Stimulated activated CD4-positive, alpha-beta T cell treated with anti-CD3 and anti-CD28 coated beads, TNF-alpha, amount 100 ng/mL, for 4 hours (primary cell): ENCODE measurements at places on chromosomes 7 and 10.
A peak's percentile ranks its signal among the peaks of the same experiment; 100 is the strongest.

- no peak for DNase-seq
Observed at GRCh38 chr7:39714447-39715091, 91.2 kb downstream of the RALA start.

GRCh38 chr7:73606801-73607691 is 17.3 kb downstream of the MLXIPL start:
- peak; percentile 37 for DNase-seq

- DNase-seq: no peak
Observed at GRCh38 chr10:6721964-6722615, 142.0 kb upstream of the PRKCQ start.

DNA sequence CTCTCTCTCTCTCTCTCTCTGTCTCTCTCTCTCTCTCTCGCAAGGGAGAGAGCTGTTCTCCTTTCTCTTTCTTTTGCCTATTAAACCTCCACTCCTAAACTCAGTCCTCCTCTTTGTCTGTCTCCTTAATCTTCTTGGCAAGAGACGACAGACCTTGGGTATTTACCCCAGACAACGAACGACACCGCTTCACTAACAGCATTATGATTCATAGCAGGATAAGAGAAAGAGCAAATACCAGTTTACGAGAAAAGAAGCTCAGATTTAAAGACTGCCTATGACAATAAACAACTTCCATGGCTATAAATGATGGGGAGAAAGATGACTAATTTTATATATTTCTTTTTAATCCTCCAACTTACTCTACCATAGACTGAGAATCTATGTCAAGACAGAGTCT is 1396.5 kb upstream of the CELF2 start:
- no peak for DNase-seq

GRCh38 chr7:101537935-101538595 is 91.0 kb downstream of the MYL10 start:
- no peak for DNase-seq

GRCh38 chr7:38563741-38564140 is 67.4 kb downstream of the AMPH start:
- DNase-seq: no peak

DNA sequence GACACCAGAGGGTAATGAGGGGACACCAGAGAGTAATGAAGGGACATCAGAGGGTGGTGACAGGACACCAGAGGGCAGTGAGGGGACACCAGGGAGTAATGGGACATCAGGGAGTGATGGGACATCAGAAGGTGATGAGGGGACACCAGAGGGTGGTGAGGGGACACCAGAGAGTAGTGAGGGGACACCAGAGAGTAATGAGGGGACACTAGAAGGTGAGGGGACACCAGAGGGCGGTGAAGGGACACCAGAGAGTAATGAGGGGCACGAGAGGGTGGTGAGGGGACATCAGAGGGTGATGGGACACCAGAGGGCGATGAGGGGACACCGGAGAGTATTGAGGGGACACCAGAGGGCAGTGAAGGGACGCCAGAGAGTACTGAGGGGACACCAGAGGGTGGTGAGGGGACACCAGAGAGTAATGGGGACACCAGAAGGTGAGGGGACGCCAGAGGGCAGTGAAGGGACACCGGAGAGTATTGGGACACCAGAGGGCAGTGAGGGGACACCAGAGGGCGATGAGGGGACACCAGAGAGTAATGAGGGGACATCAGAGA is 10.6 kb downstream of the NACAD start:
- no peak for DNase-seq
